ENCODE measurements at places on chromosomes 1 and 21.

- no peak for DNase-seq
These were observed 285.7 kb downstream of the S1PR1 start for GRCh38 chr1:101522486-101522885.

DNA sequence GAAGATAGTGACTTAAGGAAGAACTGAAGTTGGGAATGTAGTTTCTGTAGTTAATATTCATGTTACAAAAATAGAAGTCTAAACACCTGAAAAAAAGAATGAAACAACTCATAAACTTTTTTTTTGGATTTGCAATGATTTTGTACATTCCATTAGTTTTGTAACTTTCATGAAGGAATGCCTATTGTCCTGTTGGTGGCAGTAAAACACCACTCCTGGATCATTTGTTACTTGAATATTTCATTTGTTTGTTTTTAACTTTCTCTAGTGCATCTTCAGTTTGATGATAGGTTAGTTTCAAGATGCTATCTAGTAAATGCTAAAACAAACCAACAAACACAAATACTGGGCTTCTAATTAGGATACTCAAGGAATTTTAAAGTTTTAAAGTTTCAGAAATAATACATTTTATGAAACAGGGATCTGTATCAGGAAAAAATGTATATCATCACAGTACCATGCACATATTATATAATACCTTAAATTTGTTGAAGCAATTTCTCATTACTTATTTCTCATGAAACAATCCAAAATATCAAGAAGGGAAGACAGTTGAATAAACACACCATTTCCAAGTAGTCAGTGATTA, 229.7 kb upstream of the CACYBP start:
- DNase-seq = no peak

- no peak for DNase-seq
These were observed 286.2 kb upstream of the POU3F1 start for GRCh38 chr1:38332649-38333310.

DNA sequence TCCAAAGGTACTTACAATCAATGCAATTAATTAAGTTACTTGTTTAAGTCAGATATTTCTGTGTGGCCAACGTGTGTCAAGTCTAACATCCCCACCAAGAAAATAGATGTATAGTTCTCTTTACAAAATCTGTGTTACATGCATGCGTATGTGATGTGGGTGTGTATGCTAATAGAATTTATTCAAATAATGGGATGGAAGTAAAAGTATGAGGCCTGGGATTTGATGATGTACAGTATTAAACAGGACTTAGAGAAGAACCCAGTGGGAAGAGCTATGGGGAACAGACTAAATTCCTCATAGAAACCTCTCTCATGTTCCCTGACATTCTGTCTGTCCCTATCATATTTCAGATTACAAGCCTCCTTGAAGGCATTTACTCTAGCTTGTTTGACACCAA, 72.5 kb downstream of the IFI44 start:
- DNase-seq = no peak

DNA sequence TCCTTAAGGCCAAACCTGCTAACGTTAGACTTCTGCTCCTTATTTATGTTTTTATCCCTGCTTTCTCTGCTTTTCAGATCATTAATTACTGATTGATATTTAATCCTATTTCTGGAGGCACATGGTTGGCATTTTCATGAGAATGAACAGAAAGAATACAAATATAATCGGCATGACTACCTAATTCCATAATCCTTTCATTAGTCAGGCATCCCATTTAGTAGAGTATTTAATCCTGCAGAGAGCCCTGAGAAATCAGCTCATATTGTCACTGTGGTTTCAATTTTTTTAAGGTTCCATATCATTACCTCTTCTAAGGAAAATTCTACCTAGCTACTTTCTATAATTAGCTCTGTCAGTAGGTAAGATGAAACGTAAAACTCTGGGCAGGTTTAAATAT, 238.8 kb downstream of the NCAM2 start:
- no peak for DNase-seq

- no peak for DNase-seq
These were observed 9.5 kb downstream of the DENND2D start for GRCh38 chr1:111190931-111191451.

DNA sequence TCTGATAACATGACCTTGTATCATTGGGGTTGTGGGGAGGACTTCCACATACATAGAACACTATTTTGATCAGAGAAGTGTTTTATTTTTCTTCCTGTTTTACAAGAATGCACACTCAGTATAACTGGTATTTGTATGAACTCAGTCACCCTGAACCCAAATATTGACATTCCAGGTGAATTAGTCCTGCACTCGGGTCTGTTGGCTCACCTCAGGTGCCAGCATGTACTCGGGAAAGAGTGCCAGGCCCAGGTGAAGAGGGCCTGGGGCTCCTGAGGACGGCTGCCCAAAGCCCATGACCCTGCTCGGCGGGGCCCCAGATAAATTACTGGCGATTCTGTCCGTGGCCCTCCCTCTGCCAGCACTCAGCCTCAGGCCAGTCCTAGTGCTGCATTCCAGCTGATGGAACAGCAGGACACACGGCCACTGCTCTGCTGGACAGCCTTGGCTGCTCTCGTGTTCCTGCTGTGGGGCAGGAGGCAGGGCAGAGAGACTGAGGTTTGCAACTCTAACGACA, 75.4 kb upstream of the TMPRSS2 start:
- DNase-seq = no peak

DNA sequence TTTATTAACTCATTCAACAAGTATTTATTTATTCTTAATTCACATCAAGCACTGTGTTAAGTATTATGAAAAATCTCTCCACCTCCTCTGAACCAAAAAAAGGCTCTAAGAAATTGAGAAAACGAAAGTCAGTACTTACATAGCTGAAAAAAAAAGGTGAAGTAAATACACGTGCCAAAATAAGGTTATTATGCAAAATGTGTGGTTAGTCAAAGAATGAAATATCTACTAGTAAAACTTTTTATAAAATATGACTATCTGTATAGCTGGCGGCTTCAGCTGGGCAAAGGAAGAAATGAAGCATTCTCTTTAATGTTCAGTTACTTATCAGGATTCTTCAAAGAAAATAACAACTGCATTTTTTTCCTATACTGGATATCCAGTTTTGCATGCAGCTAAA, 35.5 kb upstream of the ASPM start:
- no peak for DNase-seq

- no peak for DNase-seq
These were observed 32.9 kb upstream of the UTS2 start for GRCh38 chr1:7885513-7886404.

DNA sequence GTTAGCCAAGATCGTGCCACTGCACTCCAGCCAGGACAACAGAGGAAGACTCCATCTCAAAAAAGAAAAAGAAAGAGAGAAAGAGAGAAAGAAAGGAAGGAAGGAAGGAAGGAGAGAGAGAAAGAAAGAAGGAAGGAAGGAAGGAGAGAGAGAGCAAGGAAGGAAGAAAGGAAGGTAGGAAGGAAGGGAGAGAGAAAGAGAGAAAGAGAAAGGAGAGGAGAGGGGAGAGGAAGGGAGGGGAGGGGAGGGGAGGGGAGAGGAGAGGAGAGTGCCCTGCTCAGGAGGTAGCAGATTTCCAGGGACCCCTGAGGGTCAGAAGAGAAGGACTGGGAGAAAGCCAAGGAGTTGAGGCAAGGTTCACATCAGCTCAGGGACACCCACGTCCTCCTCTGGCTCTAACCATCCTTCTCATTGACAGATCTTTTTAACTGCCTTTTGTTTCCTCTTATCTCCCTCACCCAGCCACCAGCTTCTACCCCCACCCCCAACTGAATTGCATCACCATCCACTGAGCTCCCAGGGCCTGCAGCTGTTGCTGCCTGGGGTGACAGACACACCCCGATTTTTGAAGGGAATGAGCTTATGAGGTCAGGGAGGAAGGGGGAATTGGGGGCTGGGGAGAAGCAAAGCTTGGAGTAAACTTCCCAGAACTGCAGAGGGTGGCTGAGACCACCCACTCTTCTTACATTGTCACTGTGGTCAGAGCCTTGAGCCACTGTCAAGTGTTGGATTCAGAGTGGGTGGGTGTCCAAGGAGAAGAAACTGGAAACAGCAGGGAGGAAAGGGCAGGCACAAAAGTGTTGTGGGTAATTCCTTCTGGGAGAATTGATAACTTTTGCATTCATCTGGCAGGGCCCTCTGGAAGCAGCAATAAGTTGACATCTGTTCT, 91.6 kb downstream of the GLUL start:
- no peak for DNase-seq

GRCh38 chr1:93702111-93702827, 20.6 kb upstream of the BCAR3 start:
- DNase-seq = no peak

GRCh38 chr1:206074839-206075238, 21.9 kb downstream of the RHEX start:
- DNase-seq = no peak
